Bone marrow (tissue), 2 donors: ENCODE measurements at places on chromosomes 4 and X.

- DNase-seq = no peak
These were observed 304.4 kb downstream of the AFF2 start for GRCh38 chrX:148804579-148805355.

DNA sequence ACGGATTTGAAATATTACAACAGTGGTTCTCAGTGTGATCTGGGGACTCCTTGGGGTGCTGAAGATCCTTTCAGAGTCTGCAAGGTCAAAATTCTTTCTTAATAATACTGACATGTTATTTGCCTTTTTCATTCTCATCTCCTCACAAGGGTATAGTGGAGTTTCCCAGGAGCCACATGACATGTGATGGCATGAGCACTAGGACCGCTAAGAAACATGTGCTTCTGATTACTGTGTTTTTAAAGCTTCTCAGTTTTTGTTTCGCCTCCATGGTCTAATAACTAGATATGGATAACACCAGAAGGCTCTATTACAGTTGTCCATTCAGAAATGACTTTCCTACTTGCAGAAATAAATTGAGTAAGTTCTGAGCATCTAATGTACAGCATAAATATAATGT is 156.1 kb downstream of the RAB28 start:
- DNase-seq = no peak

GRCh38 chr4:109989044-109989443 is 76.4 kb downstream of the EGF start:
- DNase-seq = no peak

DNA sequence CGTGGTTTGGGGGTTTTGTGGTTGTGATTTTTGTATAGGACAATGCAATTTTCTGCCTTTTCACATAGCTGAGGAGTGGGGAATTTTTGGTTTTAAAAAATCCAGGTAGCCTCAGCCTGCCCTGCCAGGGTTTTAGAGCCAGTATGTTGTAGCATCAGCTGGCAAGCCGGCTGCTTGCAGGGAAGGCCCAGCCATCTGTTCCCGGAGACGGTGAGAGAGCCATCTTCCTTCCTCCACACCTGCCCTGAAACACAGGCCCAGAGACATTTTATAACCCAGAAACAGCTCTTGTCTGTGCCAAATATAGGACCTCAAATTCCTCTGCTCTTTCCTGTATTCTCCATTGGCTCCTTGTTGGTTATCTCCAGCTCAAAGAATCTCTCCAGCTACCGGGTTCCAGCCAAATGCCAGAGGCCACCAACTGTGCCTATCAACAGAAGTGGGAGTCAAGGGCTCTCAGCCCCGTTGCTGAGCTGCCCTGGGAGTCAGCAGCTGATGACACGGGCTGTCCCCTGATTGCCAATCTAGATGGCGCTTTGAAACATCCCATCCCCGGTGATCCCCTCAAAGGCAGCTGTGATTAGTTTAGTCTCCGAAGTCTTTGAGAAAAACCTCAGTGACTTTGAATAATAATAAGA is 595.2 kb downstream of the MID1IP1 start:
- no peak for DNase-seq

DNA sequence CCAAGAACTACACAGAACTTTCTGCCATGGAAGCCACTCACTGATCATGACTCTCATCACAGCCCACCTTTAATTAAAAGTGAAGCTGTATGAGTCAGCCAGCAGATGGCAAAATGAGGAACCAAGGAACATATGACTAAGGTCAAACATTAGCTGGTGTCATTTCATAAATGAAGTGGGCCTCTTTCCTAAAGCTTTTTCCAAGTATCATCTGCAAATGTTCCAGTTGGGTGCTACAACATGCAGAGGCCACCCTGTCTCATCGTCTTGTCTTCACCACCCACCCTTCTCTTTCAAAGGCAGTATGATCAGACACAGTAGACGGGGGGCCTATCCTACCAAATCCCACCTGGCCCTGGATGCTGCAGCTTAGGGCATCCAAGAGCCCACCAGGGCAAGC is 9.2 kb upstream of the EOLA1 start:
- no peak for DNase-seq

DNA sequence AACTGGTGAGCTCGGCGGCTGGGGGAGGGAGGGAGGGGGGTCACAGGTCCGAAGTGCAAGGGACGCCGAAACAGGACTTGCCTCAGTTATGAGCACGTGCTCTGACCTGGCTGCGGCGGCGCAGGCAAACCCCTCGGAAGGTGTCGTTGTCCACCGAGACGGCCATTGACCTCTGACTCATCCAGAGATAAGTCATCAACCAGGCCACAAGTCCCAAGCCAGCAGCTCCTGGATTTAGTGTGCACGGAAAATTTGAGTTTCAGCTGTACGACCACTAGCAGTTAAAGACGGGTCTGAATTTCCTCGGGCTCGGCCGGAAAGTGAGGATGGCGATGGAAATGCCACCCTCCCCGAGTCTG is 674 bp downstream of the SH3D19 start:
- no peak for DNase-seq

DNA sequence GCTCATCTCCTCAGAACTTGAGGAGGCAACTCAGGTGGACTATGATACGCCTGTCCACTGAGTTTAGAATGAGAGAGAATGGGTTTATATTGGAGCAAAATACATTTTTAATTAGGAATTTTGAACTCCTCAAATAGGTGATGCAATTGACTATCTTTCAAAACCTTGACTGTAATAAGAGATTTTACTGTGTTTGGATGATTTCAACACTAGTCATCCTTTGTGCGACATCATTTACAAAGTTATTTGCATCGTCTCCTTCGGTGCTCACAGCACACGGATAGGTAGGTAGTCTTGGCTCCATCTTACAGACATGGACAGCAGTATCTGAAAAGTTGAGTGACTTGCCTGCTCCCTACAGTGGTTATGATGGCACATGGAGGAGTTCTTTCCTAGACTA is 67.0 kb downstream of the AASDH start:
- no peak for DNase-seq

- no peak for DNase-seq
These were observed 231.3 kb upstream of the PITX2 start for GRCh38 chr4:110854021-110854678.

- DNase-seq = no peak
These were observed 28.1 kb downstream of the SMIM10L2A start for GRCh38 chrX:135449637-135450550.

DNA sequence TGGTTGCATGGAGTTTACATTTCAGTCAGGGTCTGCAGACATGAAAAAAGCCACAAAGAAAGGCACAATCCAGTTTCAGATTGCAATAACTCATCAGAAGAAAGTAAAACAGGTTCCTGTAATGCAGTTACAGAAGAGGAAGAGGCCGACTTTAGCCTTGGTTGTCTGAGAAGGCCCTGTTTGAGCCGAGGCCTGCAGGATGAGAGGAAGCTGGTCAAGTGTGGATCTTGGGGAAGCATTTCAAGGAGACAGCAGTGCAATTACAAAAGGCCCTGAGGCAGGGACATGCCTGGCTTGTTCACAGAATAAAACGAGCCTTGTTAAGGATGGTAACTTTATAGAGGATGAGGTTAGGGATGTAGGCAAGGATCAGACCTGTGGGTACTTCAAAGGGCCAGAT is 62.4 kb downstream of the AFF2 start:
- DNase-seq = no peak

DNA sequence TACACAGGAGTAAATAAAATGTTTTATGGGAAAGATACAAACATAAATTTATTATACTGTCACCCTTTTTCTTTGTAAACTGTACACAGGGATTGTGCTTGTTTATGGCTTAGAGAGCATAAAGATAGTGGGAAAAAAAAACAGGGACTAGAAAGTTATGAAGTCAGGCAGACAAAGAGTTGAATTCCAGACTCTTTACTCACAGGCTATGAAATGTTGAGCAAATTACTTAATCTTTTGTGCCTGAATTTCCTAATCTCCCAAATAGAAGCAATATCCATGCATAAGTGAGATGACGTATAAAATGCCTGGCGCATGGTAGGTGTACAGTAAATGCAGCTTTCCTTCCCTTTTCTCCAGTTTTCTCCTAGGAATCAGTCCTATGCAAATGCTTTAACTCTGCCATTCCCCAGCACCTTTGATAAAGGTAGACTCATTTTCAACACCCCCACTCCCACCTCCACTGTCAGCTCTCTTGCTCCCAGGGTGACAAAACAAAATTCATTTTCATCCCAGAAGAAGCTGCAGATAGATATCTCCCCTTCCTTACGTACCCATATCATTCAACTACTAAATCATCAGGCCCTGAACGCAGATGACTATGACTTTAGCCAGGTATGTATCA is 44.5 kb upstream of the BTC start:
- no peak for DNase-seq

- DNase-seq = no peak
These were observed 4.4 kb downstream of the PLAC1 start for GRCh38 chrX:134653835-134654234.

DNA sequence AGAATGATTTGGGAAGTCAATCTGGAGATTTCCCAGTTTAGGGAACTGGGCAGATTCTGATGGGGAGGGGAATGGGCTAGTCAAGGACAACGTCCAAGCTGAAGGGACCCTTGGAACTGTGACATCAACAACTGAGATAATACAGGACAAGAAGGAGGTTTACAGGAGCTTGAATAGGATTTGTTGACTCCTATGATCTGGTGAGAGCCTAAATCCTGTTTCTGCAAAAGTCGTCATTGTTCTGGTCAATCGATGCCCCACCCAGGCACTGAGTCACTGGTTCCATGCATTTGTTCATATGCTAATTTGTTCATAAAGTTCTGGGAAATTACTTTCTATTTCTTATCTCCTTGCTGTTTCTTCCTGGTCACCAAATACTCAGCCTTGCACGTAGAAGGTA is 15.3 kb upstream of the PDGFRA start:
- no peak for DNase-seq

GRCh38 chrX:143632625-143633410 is 3.1 kb downstream of the SLITRK4 start:
- DNase-seq = peak; percentile 53

DNA sequence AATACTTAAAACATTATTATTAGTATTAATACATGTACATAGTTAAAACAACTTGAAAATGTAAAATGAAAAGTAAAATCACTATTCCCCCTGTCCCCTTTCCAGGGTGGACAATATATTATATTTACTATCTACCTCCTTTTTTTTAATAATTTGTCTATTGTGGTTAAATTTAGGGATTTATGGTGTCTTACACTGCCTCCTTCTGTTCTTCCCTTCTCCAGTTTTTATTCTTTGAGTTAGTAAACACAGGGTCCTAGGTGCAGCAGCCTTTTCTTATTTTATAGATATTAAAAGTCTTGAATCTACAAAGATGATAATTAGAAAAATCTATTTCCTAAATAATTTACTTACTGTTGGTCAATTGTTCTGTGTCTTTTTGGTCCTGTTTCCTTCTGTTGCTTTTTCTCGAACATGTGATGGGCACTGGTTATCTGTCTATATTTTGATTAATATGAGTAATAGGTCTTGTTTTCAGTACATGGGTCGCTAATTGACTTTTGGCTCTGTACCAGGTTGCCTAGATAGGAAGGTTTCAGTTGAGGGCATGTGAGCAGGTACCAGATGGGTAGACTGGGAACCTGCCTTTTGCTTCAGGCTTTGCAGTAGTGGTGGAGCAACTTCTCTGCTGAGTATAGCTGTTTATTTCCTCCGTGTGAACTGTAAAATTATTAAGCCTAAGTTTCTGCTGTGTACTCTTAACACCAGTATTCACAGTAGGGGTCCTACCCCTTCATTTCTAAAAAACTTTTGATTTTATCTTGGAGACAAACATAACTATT is 1.1 kb downstream of the NUDT9 start:
- peak; percentile 5 for DNase-seq

GRCh38 chr4:112325530-112325929 is 28.4 kb downstream of the ALPK1 start:
- no peak for DNase-seq

- DNase-seq = no peak
These were observed 209.7 kb downstream of the LRBA start for GRCh38 chr4:150805183-150806025.

DNA sequence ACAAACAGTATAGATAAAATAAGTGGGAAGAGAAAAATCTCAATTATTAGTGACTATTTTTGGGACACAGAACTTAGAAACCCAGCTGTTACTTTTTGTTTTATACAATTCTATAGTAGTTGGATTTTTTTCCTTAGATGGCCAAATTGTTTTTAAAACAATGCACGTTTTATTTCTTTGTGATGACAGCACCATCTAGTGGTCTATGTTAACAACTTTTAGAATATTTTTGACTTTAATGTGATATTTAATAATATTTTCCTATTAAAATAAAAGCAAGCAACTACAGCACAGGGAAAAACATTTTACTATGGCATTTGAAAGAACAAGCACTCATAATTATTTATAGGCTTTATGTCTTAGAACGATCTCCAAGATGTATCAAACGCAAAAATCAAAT is 5.6 kb upstream of the SMIM31 start:
- no peak for DNase-seq

GRCh38 chr4:94490437-94490836 is 38.7 kb downstream of the PDLIM5 start:
- DNase-seq = no peak

GRCh38 chrX:120534413-120535205 is 26.2 kb downstream of the CUL4B start:
- no peak for DNase-seq

DNA sequence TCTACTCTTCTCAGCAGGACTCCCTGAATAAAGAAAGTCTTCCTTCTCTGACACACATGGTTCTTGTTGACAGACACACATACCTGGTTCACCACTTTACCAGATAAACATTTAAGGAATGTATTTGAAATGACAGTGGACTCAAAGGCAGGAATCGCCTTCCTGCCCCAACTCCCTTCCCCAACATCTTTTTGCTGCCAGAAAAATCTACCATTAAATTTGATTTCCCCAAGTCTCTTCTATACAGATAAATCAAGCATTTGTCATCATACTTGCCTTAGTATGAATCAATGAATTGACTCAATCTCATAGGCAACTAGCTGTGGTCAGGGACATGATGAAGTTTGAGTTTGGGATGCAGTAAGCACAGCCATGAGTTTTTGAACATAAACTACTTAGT is 23.3 kb upstream of the ANXA5 start:
- no peak for DNase-seq

DNA sequence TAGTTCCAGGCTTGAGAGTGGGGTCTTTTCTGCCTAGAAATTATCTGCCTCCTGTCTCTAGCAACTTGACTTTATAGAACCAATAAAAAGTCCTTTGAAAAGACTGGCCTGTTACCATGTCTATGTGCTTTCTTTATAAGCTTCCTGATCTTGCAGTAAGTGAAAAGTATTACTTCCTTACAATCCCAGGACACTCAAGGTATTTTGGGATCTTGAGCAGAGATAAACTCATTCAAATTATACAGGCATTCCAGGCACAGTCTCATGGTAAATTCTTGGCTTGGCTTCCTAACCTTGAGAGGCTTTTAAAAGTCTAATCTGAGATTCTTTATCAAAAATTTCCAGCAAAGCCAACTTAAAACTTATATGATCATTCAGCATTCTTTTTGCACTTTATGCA is 833.0 kb upstream of the POU3F4 start:
- no peak for DNase-seq

DNA sequence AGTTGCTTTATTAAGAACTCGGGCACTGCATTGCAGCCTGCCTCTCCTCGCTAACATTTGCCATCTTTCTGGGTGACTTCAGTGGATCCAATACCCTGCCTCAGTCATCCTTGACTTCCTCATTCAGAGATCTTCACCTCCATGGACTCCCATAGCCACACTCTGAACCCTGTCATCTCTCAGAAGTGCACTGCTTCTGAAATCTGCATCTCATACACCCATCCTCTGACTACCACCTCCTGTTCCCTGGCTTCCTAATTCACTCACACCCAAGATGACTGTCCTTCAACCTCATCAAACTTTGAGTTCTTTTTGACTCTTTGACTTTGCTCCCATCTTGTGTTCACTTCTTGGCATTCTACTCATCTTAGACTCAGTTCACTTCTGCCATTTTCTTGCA is 25.3 kb upstream of the CYBB start:
- DNase-seq = no peak
